ENCODE measurements at places on chromosomes 16 and 17.

DNA sequence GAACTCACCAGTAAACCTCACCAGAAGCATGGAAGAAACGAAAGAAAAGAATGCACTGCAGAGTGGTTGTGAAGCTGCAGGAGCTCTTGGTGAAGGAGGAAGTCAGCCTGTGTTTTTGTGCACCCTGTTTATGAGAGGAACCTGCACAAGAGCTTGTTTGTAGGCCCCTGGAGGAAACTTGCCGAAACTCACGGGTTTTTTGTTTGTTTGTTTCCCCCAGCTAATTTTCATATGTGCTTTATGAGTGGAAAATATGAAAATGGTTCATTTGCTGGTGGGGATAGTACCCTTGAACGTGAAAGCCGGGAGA lies 222.7 kb downstream of the C16orf95 start:
- no peak for DNase-seq

DNA sequence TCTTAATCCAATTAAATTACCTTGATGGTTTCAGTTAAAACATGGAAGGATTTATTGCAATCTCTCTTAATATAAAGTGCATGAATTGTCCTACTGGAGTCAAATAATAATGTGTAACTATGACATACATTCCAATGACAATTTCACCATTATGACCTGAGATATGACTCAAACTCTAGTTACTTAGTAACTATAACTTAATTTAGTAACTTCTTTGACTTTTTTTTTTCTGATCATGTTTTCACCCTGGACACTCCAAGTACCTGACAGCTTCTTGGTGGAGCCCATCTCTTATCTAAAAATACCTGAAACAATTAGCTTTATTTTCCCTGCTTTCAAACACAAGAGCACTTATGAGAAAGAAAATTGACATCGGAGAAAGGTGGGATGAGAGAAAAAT lies 123.7 kb downstream of the STX8 start:
- no peak for DNase-seq

DNA sequence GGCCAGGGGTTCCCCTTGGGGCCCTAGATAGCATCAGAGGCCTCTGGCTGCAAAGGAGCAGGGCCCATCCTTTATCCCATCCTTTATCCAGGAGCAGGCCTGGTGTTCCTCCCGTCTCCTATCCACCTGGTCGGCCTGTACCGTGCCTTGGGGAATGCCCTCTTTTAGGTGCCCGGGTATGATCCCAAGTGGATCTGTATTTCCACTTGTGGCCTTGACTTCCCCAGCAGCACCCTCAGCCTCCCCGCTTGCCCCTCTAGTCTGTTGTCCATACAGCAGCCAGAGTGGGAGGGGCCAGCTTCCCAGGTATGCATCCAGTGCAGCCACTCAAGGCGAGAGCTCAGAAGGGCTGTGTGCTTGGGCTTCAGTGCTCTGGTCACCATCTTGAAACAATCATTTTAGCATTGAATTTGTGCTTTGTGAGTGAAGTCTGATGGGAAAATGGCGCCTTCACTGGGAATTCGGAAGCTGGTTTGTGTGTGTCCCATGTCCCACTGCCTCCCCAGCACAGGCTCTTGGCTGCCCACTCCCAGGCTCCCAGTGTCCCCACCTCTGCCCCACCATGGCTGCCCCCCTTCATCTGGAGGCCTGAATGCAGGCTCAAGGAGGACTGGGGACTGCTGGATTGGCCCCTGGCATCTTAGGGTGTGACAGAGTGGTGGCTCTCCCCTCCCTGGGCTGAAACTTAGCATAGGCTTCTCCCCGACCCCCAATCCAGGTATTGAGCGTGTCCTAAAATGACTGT lies 3.3 kb upstream of the RNF112 start:
- DNase-seq = no peak

DNA sequence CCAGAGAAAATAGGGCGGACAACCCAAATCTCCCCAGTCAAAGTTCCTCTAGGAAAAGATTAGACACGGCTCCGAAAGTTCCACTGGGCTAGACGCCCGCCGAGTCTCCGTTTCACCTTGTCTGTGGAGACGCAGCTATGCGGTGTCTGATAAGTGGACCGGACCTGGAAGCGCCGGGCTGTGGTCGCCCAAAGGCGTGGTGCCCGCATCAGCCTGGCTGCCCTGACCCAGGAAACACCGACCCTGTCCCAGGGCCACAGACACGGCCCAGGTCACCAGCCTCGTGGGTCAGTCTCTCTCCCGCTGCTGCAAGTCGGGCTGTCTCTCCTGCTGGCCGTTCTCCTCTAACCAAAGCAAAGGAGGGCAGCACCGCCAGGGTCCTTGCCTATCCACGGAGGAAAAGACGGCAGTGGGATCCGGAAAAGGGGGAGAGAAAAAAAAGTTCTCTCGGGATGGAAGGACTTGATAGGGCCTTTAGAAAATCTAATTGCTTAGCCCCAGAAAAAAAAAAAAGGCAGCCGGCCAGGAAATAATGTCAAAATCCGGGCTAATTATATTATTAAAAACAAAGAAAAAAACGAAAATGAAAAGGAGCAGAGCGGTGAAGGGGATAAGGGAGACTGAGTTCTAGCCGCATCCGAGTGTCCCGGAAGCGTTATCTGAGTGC lies 13.9 kb upstream of the FOXF1 start:
- DNase-seq = no peak

DNA sequence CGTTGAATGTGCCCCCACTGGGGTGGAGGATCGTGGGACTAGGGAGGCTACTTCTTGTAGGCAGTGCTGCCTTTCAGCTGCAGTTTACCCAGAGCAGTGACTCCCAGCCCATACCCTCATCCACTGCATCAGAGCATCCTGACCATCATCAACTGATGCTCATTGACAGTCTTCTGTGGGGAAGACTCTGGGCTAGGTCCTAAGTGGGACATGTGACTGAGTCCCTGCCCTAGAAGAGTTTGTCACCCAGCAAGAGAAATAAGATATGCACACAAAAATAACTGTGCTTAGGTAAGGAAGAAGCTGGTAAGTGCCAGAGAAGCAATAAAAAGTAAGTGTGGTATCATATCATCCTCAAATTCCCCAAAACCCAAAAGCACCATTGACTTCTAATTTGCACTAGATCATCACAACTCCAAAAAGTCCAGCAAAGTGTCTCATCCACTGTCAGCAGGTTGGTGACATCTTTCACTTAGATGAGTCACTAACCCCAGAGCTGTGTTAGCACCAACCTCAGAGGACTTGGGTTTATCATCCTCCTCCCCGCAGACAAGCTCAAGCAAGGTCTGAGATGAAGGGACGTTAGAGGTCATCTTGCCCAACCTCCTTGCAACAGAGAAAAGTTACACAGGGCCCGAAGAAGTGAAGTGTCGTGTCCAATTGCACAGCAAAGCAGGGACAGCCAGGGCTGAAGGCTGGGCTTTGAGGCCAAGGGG lies 99.0 kb downstream of the CCDC182 start:
- no peak for DNase-seq

DNA sequence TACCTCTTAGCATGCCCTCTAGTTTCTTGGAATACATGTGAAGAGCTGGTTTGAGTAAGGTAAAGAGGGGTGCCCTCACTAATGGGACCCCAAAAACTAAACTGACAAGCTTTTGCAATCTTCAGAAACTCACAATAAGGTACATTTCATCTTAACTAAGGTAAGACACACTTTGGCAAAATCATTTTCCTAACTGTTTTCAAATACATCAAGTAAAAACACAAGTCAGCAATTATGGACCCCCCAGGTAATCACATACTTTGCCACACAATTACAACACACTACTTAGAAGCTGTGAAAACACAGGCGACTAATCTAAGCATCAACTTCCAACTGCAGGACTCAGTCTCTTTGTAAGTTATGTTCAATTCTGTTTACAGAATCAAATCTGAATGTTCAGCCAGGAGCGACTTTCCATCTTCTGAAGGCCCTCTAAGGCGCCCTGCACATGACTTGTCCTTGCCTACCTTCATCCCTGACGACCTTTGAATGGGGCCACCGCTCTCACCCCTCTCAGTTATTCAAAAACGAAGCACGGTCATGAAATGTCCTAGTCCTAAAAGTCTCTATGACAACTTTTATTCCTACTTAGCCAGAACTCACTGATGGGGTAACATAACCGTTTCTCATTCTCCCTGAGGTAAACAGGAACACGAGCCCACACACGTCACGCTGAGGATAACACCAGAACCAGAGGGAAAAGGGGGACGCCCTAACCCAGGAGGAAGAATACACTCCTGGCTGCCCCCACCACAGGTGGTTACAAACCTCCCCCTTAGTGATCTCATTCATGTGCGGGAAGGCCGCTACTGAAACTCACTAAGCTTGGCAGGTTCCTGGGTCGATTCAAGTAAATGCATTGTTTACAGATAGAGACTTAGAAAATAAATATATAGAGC lies 5.5 kb downstream of the CREBBP start:
- no peak for DNase-seq

DNA sequence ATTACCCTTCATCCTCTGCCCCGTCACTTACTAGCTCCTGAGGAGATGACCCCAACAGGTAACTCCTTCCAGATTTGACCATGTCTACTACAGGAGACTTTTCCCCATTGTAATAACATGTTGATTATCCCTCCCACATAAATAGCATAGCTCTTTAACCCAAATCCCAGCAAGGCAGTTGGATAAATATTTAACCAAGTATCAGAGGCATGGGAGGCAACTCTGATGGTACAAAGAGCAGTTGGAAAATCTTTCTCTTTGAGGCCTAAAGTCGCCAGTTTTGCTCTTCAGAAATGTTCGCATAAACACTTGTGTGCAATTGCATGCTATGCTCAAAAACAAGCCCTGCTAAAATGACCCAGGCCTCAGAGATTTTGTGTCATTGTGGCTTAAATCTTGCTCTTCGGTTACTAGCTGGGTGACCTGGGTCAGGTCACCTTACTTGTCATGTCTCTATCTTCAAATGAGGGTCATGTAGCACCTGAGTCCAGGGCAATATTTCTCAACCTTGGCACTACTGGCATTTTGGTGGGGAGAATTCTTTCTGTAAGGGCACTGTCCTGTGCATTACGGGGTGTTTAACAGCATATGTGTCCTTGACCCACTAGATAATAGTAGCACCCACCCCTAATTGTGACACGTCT lies 48.8 kb downstream of the HSD17B2 start:
- DNase-seq = no peak

DNA sequence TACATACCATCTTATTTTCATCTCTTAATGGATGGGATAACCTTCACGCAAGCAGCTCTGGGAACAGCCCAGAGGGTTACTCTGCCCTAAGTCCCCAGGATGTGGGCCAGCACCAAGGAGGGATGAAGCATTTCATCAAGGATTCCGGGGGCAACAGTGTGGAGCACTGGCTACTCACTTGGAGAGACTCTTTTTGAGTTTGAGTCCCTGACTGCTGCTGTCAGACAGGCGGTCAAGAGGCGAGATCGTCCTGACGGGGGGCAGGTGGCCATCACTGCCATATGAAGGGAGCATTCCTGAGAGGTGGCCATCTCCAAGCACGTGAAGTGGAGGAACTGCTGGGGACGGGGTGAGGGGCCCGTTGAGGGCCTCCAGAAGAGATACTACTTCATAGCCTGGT lies 18.1 kb upstream of the FOXJ1 start:
- DNase-seq = no peak

- DNase-seq = no peak
Observed at GRCh38 chr16:57764341-57765159, 29.0 kb downstream of the KATNB1 start.

DNA sequence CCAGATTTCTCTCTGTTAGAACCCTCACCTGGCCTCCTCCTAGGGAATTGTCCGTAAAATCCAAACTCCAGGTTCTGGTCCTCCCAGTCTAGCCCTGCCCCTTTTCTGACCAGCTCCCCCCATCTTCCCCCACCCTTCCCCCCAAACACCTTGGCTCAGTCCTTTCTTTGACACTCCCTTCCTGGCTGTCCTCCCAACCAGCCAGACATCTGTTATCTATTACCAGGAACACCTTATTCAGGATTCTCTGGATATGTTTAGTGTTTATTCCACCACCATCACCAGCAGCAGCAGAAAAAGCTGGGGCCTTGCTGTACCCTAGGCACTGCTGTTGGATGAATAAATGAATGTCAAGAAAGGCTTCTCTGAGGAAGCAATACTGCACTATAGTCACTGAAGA lies 4.0 kb upstream of the CMTM3 start:
- DNase-seq = no peak

DNA sequence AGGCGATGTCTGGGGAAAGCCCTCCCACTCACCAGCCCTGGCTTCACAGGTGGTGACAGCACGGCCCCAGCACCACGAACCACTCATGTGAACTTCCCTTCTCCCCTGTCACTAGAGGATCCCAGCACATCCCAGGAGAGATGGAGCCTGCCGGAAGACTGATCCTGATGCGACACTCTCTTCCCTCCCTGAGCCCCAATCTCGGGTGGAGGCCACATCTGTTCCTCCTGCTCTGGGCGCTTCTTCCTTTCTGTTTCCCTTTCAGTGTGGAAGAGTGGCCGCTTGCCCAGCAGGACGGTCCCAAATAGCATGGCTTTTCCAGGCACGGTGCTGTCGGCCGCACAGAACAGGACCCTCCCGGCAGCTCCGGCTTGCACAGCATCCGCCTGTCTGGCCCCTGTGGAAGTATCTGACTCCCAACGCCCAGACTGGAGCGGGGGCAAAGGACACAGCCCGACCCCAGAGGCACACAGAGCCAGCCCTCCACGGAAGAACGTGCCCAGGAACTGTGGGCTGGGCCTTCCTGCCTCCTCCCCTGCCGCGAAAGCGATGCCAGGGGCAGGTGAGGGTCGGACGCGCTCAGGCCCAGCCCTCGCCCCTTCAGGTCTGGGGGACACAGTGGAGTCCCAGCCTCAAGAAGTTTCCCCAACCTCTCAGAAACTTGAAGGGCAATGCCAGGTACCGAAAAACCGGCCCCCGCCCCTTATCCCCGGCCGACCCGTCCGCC lies 37.6 kb downstream of the CBFA2T3 start:
- no peak for DNase-seq

- DNase-seq = no peak
Observed at GRCh38 chr17:6903326-6903900, 71.9 kb upstream of the TEKT1 start.

GRCh38 chr16:17403859-17404545 lies 66.8 kb downstream of the XYLT1 start:
- no peak for DNase-seq

GRCh38 chr16:83404261-83404660 lies 403.5 kb upstream of the HSBP1 start:
- no peak for DNase-seq

- DNase-seq = no peak
Observed at GRCh38 chr16:85955566-85955965, 56.6 kb downstream of the IRF8 start.

DNA sequence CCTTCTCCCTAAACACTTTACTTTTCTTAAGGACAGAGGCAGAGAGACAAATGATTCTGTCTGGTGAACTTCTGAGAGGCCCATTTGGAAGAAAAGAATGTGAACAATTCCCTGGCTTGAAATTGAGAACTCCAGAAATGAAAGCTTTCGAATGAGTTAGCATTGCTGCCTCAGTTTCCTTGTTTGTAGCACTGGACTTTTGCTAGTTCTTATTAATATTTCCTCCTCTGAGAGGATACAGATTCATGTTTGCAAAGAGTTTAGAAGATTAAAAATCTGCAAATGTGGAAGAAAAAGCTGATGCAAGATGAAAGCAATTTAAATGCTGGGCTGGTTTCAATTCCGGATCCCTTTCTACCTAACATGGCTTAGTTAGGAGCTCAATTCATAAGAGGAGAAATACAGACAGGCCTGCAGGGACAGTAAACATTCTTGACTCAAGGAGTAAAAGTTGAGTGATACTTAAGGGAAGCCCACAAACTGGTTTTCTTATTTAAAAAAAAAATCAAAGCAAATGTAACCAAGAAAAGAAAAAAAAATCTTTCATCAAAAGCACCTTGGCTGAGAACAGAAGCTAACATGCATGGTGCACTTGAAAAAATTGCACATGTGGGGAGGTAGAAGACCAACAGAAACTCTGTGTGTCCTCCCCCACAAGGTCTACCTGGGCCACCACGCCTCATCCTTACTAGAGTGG lies 27.1 kb downstream of the HNF1B start:
- no peak for DNase-seq
